ENCODE measurements at places on chromosomes 6 and 20.

GRCh38 chr20:51204794-51205193, 181.9 kb upstream of the KCNG1 start:
- DNase-seq: no peak

DNA sequence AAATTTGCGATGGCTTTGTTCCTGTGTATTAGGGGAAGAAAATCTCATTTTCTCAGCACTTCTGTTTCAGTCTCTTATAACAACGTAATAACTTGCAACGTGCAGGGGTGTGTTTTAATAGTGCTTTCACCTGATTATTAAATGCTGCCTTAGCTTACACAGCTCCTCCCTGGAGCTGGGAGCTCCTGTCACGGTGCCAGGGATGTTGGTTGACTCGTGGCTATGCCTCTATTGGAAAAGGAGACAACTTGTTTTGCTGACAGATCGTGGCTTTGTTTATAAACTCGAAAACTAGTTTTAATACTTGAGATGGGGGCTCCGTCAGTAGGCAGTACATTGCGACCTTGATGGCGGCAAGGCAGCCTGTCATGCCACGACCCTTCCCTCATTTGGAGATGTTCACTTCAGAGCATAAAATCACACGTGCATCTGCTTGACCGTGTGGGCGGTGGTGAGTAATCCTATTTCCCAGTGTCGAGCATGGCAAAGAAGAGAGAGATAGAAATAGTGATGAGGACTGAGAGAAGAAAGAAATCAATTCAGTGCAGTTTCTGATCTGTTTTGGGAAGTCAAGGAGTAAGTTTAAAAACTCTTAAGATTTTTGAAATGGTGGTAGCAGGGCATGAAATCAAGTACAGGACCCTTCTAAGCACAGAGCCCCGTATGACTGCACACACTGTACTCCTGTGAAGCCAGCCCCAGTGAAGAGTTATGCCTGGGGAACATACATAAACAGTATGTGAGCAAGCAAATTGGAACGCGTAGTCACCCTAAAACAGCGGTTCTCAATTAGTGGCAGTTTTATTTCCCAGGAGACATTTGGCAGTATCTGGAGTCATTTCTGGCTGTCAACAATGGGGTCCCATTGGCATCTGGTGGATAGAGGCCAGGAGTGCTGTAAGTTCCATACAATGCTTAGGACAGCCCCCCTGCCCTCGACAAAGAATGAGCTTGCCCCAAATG, 147.2 kb downstream of the DOK5 start:
- DNase-seq: no peak

DNA sequence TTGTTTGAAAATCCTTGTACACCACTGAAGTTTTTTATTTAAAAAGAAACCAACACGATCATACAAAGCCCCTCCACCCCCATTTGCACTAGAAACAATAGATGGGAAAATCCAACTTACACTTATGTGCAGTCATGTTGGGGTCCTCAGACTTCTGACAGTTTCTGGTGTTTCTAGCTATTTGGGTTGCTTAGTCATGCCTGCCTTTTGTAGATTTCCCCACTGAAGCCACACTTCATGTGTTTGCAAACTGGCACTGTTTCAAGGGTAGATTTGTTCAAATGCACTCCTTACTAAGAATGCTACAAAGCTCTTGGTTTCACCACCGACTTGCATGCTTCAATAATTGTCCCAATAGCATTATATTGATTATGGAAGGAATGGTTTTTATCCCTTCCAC, 1.5 kb downstream of the SH3BGRL2 start:
- DNase-seq: no peak

DNA sequence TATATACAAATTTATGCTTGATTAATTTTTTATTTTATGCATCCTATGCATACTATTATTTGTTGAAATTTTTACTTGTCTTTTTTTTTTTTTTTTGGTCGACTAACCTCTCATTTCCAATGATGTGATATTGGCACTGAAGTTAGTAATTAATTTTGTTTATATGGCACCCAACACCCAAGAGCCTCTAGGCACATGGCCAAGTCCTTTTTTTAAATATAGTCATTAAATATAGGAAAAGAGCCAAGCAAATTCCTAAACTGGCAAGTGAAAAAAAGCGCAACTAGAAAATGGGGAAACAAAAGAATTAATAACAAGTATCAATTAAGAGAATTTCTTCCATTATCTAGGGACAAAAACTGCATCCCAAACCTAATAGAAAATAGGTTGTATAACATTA, 85.5 kb upstream of the HS3ST5 start:
- no peak for DNase-seq

- no peak for DNase-seq
These were observed 109.2 kb downstream of the ARID1B start for GRCh38 chr6:156886409-156886808.

GRCh38 chr6:4018924-4019236, 60.1 kb downstream of the FAM217A start:
- DNase-seq: no peak

DNA sequence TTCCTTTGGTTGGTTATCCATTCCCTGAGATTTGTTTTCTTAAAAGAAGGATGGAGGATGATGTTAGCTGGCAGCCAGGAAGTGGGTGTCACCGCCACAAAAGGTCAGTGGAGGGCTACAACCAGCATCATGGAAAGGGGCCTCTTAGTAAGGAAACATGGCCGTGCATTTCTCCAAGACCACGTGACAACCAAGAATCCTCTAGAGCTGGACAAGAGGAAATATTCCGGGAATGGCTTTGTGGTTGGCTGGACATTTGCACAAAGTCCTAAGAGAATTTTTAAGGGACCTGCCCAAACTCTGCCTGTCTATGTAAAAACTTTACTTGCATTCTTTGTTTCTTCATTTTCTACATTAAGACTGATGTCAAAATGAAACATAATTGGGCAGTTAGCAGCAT, 399.9 kb upstream of the MARCKS start:
- DNase-seq: no peak

- DNase-seq: no peak
These were observed 38.7 kb downstream of the DACT2 start for GRCh38 chr6:168280899-168281245.

DNA sequence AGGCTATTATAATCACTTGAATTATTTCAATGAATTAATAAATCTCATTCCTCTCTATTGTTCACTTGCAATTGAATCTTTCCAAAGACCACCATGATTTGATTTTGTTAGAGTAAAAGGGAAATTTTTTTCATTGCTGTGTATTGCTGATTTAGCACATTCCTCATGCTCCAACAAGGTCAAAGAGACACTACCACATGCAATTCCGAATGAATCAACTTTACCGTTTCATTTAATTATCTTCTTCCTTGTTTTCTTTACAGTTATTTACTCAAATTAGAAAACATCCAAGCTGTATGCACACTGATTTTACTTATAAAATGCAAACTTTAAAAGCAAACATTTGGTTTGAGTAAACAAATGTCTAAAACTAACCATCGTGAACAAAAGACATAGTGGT, 967 bp downstream of the KIAA0408 start:
- DNase-seq: no peak

GRCh38 chr6:97136626-97137358, 146.2 kb downstream of the MMS22L start:
- no peak for DNase-seq

- DNase-seq: no peak
These were observed 1.0 kb downstream of the CLIC5 start for GRCh38 chr6:46014511-46015118.

Data from stimulated activated CD4-positive, alpha-beta T cell treated with anti-CD3 and anti-CD28 coated beads, Interleukin-1b, Interleukin-23, amount 100 ng/mL, for 4 hours (primary cell).